Stimulated activated CD4-positive, alpha-beta T cell treated with anti-CD3 and anti-CD28 coated beads, Interleukin-1b, Interleukin-23, amount 100 ng/mL, for 48 hours (primary cell): ENCODE measurements at places on chromosomes 5 and 9.

DNA sequence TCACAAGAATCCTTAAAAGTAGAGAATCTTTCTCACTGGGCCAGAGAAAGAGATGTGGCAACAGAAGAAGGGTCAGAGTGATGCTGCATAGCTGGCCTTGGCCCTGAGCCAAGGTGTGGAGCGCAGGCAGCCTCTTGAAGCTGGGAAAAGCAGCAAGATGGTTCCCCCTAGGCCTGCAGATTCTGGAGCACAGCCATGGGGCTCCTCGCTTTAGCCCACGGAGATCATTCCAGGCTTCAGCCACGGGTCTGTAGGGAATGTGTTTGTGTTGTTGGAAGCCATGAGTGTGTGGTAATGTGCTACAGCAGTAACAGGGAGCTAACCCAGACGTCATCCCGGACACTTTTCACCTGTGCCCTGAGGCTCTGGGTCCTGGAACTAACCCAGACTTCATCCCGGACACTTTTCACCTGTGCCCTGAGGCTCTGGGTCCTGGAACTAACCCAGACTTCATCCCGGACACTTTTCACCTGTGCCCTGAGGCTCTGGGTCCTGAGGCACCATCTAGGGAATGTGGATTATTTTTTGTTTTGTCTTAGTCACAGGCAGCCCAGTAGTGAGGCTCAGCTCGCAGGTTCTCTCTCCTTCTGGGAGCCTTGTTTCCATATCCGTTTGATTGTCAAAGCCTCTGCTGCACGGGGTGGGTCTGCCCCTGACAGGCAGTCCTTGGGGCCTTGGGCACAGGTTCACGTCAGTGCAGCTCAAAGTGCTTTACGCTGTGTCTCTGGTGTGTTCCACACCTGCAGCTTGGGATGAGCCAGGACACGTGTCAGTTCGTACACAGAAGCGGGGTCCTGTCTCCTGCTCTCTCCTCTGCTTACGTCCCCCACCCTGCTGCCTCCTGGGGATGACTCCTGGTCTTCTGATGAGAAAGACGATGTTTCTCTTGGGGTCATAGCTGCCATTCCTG, 56.3 kb upstream of the EXOC3 start:
- no peak for DNase-seq

DNA sequence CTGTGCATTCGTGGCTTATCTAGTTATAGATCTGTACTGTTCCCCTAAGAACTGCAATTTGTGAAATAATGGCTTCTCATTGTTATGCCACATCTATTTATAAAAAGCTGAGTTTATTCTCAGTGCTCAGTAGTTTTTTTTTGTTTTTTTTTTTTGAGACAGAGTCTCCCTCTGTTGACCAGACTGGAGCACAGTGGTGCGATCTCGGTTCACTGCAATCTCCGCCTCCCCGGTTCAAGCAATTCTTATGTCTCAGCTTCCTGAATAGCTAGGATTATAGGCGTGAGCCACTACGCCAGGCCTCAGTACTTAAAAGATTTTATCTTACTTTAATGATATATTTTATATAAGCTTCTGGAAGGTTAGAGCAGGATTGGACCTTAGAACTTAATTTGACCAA, 19.0 kb downstream of the SEC61B start:
- no peak for DNase-seq

GRCh38 chr5:175718401-175719108, 60.7 kb downstream of the HRH2 start:
- DNase-seq: peak; percentile 75

- no peak for DNase-seq
Measured at GRCh38 chr9:126379661-126380360, 53.2 kb downstream of the MVB12B start.

GRCh38 chr9:4892501-4893194, 92.4 kb upstream of the JAK2 start:
- DNase-seq: no peak

DNA sequence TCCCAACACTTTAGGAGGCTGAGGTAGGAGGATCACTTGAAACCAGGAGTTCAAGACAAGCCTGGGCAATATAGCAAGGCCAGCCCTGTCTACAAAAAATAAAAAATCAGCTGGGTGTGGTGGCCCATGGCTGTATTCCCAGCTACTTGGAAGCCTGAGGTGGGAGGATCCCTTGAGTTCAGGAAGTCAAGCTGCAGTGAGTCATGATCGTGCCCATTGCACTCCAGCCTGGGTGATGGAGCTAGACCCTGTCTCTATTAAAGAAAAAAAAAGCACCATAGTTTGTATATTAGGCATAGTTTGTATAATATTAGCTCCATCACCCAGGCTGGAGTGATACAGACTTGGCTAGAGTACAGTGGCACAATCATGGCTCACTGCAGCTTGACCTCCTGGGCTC, 9.6 kb upstream of the NME5 start:
- no peak for DNase-seq

DNA sequence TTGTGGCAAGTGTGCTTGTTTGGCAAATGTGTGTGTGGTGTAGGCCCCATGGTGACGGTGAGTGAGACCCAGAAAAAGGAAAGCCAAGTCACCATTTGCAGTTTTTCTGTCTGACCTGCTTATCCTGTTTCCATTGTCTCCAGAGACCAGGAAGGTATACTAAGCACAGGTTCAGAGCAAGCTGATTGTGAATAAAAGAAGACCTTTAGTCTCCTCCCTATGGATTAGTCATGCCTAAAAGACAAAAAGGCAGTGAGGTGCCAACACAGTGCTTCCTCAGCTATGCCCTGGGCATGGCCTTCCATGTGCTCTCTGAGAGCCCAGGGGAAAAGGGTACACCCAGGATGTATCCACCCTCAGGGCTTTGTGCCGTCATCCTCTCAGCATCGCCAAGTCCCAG, 49.2 kb upstream of the SHOC1 start:
- DNase-seq: no peak

DNA sequence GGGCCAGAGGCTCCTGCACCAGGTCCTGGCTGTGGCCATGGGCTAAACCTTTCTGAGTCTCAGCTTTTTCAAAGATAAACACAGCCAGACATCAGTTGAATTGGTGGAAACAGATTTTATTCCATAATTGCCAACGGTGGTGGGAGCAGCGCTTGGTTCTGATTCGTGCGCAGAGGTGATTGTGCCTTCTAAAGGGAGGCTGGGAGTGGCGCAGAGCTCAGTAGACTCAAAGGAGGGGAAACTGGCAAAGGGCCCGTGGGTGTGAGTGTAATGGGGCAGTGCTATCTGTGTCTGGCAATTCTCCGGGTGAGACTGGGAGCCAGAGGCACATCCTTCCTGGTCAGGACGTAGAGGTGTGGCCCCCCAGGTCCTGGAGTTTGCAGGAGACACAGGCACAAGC, 169.4 kb upstream of the PPP1R26 start:
- no peak for DNase-seq

DNA sequence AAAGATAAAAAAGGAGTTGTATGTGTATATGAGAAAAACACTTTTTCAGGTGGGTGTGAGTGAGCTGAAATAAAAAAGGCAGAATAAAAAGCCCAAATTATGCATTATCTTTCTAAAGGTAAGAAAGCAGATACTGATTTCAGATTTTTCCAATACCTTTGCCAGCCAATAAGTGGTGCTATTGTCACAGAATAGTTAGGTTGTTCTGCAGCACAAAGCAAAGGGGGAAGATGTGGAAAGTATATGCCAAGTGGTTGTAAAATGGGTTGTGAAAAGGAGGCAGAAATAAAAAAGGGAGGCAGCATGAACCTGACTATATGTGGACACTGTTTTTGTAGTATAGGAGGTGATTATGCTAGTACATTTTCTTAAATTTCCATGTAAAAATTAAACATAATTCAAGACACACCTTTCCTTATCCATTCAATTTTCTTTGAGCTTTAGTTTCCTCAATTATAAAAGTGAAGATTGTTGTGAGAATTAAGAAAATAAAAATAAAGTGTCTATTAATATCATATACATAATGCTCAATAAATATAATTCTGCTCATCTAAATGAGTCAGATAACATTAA, 106.7 kb downstream of the SMIM15 start:
- no peak for DNase-seq

DNA sequence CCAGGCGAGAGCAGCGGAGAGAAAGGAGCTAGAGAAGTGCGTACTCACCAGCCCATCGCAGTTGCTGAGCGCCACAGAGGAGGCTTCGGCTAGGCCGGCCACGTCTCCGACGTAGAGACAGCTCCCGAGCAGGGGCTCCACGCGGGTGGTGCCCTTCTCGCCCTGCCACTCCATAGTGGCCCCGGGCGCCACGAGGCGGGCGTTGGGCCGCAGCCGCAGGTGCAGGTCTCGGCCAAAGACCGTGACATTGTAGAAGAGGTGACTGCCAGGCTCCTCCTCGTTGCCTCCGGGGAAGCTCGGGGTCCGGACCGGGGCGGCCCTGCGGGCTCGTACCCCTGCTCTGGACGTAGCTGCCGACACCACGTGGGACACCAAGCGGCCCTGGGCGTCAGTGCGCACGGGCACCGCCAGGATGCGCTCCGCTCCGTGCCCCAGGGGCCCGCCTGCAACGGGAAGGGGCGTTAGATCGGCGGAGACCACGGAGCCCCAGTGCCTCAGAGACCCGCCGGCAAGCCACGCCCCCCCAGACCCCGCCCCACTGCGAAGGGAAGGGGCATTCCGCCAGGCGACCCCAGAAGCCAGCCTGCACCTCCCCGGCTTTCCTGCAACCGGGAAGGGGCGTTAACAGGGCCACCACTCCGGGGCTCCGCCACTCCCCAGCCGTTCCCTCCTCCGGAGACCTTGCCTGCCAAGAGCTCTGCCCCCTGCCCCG, 1.4 kb downstream of the ADAMTS2 start:
- peak; percentile 14 for DNase-seq

DNA sequence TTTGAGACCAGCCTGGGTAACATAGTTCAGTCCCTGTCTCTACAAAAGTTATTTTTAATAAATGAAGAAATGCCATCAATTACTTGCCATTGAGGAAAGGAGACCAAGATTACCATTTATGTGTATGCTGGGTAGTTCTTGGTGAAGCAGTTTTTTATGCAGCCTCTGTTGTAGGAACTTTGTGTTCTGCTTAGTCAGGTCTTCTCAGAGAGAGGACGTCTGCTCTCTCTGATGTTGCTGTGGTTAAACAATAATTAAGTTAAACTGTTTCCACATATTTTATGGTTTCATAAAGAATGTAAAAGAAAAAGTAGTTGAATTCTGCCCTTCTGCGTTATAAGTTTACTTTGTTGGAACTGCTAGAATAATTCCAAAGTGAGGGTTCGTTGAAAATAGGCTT, 210.5 kb downstream of the KDM4C start:
- DNase-seq: no peak
